ENCODE measurements at places on chromosomes 1 and 21.
A peak's percentile ranks its signal among the peaks of the same experiment; 100 is the strongest.

- no peak for DNase-seq
Measured at GRCh38 chr1:219692981-219693380, 80.1 kb upstream of the ZC3H11B start.

GRCh38 chr1:38941527-38942019 lies at the start of gene RHBDL2:
Gene RHBDL2 (minus strand): TSS chr1:38941830. CDS start chr1:38919212, 22,618 bp downstream.
- peak; percentile 20 for DNase-seq

DNA sequence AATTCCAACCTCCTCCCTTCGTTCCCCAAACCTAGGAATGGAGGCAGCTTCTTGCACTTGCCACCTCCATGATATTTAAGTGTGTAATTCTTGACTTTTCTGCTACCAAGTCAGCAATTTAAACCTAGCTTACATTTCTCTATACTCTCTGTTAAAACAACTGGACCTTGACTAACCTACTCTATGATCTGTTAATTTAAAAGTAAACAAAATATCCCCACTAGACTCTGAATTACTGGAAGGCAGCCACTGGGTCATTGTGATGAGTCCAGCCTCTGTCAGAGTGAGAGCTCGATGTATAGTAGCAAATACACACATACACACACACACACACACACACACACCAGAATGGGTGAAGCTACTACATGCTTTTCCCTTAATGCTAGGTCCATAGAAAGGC lies 40.0 kb upstream of the DHCR24 start:
- no peak for DNase-seq

GRCh38 chr1:1284221-1285101 lies 4.2 kb downstream of the SCNN1D start:
- DNase-seq: no peak

DNA sequence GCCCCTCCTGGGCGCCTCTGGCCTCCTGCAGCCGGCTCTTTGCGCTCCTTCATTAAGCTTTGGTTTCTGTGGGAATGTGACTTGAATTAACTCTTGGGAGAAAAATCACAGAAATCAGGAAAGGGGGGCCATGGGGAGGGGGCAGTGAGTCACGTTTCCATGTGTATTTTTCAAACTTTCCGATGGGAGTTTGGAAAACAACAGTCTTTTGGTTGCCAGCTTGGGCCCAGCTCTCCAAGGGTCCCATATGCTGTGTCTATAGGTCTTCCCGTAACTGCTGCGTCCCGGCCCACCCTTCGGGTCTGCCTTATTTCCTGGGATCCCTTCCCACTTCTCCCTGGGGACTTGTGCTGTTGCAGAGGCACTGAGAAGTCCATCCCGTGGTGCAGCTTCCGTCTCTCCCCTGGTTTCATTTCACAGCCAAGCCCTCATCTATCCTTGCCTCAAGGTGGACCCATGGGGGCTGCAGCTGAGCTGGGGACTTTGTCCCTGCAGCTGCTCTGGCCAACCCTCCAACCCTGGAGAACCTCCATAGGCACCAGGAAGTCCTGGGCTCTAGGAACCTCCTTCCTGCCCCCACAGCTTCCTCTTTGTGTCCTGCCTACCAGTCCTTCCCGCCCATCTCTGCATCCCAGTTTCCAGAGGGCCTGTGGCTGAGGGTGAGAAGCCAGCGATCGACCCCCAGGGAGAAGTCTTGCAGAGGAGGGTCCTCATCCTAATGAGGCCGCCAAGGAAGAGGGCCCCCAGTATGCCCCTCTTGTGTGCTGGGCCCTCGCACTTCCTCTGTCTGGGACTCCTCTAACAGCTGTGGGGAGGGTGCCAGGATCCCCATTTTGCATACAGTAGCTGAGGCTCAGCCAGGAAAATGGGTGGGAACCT lies 11.6 kb upstream of the LMNA start:
- no peak for DNase-seq

GRCh38 chr1:232936941-232937340 lies 13.5 kb upstream of the NTPCR start:
- no peak for DNase-seq

- DNase-seq: no peak
Measured at GRCh38 chr1:28578696-28579218, 13.3 kb upstream of the RAB42 start.

GRCh38 chr1:236002572-236002971 lies 62.3 kb downstream of the NID1 start:
- DNase-seq: no peak

- DNase-seq: no peak
Measured at GRCh38 chr21:45989355-45990048, 7.9 kb downstream of the COL6A1 start.

GRCh38 chr1:113647164-113647563 lies 112.1 kb downstream of the PHTF1 start:
- no peak for DNase-seq

DNA sequence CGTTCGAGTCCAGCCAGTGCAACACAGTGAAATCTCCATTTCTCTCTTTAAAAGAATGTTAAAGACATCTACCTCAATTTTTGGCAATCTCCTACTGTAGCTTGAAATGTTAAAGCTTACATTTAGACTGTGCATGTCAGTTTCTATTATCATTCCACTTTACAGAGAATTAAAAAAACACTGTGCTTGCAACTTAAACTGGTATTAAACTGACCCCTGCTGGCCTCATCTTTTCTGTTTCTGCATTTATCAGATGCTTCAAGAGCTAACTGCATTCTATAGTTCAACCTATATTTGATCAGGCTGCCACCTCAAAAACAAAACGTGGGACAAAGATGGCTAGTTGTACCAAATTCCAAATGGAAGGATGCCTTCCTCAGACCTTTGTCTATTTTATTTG lies 226.5 kb downstream of the SMYD3 start:
- no peak for DNase-seq

DNA sequence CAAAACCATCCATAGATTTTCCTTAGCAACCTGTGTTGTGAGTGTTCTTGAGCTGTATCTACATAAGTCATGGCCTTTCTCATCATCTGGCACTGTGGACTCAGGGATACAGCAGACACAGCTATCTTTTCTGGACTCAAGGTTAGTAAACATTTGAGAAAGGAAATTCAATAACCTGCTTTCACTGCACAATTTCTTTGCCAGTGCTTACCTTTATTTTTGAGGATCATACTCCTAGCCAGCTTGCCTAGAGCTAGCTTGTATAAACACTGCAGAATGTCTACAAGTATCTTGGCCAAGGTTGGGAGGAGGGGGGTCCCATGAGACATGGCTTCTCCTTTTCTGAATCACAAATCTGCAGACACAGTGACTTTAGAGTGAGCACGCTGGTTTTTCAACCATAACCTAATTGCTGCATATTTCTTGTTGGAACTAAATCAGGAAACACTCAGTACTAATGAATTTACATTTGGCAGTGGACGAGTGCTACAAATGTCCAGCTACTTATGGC lies 27.2 kb downstream of the ADAMTS5 start:
- no peak for DNase-seq

GRCh38 chr1:51203874-51204245 lies 32.2 kb upstream of the RNF11 start:
- no peak for DNase-seq

- DNase-seq: no peak
Measured at GRCh38 chr1:118388301-118388959, 203.4 kb upstream of the SPAG17 start.

DNA sequence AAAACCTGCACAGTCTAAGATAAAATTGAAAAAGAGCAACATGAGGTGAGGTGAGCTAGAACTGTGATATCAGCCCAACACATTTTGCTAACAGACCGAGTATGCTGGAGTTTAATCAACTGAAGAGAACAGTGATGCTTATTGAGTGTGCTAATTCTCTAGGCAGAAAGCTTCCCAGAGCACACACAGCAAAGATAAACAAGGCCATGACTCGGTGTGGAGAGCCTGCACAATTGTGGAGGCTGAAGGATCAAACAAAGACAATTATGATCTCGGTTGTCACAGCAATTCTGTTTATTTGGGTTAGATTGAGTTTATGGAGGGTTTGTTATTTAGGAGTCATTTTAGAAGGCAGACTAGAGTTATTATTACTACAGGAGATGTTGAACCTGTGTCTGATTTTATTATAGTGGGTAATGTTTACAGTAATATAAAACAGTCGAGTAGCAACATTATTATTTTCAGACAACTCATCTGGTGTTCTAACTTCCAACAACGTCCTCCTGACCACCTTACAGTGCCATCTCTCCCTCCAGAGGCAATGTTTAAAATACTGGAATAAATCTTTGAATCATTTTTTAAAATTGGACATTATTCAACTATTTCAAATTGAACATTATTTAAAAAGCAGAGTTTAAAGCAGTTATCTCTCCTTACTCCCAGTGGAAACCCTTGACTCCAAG lies 40.2 kb downstream of the DPT start:
- no peak for DNase-seq

- no peak for DNase-seq
Measured at GRCh38 chr1:233843525-233844204, 60.8 kb upstream of the SLC35F3 start.

DNA sequence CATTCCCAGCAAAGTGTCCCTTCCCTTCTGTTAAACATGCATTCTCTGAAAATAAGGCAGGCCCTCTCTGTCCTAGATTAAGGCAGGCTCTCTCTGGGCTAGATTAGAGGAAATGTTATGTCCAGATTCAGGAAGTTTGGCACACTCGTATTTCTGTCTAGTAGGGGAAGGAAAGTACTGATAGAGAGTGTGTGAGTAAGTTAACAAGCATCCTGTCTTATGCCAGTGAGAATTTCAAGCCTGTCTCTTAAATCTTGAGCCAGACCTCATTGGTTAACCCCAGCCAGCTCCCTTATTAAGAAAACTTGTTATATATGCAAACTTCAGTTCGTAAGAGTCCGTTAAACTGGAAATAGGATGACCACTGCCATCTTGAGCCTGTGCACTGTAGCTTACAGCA lies 31.6 kb downstream of the IGSF5 start:
- DNase-seq: no peak

GRCh38 chr1:244090645-244091044 lies 39.6 kb downstream of the ZBTB18 start:
- DNase-seq: no peak

- DNase-seq: no peak
Measured at GRCh38 chr1:226977643-226978431, 37.7 kb downstream of the COQ8A start.

DNA sequence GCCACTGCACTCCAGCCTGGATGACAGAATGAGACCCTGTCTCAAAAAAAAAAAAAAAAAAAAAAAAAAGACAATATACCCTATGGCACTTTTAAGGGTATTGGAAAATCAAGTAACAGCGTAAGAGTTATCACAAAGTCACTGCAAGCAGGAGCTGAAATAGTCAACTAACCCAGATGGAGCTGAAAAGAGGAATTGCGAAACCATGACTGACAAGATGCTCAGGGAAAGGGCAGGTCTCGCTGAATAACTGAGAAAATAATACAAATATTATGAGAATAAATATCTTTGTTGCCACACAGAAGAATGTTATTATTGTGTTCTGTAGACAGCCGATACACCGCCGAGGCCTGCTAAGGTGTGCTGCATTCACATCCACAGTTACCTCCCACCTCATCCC lies 17.8 kb downstream of the HLCS start:
- DNase-seq: no peak

- DNase-seq: peak; percentile 11
Measured at GRCh38 chr1:201119206-201120197, 7.3 kb upstream of the CACNA1S start.

GRCh38 chr1:69919922-69920273 lies 285.5 kb downstream of the LRRC40 start:
- DNase-seq: no peak

- no peak for DNase-seq
Measured at GRCh38 chr1:27951396-27951795, 8.4 kb upstream of the XKR8 start.

GRCh38 chr1:83500987-83501591 lies 497.8 kb downstream of the TTLL7 start:
- no peak for DNase-seq
